ENCODE measurements at places on chromosomes 2 and 18.

- no peak for DNase-seq
Measured at GRCh38 chr18:23512641-23513040, 9.3 kb downstream of the RMC1 start.

- DNase-seq: no peak
Measured at GRCh38 chr2:235080101-235080500, 128.3 kb downstream of the SH3BP4 start.

GRCh38 chr2:33099989-33100388 lies 153.2 kb downstream of the LTBP1 start:
- no peak for DNase-seq

DNA sequence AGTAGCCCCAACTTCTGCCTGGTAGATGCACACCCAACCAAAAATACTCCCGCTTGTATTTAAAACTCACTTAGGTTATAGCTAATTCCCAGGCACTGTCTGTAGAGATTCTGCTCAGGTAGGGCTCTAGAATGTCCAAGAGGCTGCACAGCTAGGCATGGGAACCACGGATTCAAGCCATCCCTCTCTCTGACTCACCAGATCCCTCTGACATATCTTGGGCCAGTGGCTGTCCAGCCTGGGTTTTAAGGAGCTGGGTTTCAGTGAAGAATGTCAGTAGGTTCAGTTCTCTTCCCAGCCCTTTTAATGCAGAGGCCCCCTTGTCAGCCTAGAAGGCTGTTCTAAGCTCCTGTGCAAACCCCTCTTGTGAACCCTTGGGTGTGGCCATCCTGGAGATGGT lies 15.9 kb upstream of the IL1R1 start:
- DNase-seq: no peak
